GM23248 (cell line): ENCODE measurements at places on chromosomes 11 and 22.
A peak's percentile ranks its signal among the peaks of the same experiment; 100 is the strongest.

GRCh38 chr11:831118-831864 lies 1.5 kb upstream of the CD151 start:
- DNase-seq: peak; percentile 77

- no peak for DNase-seq
Measured at GRCh38 chr11:8309862-8310261, 46.2 kb upstream of the LMO1 start.

DNA sequence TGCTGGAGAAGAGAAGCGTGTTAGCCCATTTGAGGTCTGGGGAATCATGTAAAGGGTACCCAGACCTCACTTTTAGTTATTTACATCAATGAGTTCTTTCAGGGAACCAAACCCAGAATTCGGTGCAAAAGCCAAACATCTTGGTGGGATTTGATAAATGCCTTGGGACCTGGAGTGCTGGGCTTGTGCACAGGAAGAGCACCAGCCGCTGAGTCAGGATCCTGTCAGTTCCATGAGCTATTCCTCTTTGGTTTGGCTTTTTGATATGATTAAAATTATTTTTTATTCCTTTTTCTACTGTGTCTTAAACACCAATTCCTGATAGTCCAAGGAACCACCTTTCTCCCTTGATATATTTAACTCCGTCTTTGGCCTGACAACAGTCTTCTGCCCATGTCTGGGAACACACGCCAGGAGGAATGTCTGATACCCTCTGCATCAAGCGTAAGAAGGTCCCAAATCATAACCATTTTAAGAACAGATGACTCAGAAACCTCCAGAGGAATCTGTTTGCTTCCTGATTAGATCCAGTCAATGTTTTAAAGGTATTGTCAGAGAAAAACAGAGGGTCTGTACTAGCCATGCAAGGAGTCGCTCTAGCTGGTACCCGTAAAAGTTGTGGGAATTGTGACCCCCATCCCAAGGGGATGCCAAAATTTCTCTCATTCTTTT lies 65.2 kb downstream of the ALX4 start:
- DNase-seq: peak; percentile 34

DNA sequence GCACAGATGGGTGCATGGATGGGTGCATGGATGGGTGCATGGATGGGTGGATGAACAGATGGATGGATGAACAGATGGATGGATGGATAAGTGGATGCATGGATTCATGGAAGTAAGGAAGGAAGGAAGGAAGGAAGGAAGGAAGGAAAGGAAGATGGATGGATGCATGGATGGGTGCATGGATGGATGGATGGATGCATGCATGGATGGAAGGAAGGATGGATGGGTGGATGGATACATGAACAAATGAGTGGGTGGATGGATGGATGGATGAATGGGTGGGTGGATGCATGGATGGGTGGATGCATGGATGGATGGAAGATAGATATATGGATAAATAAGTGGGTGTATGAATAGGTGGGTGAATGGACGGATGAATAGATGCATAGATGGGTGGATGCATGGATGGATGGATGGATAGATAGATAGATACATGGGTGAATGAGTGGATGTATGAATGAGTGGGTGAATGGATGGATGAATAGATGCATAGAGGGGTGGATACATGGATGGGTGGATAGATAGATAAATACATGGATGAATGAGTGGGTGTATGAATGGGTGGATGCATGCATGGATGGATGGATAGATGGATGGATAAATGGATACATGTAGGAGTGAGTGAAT lies 32.5 kb downstream of the IGF2 start:
- no peak for DNase-seq

DNA sequence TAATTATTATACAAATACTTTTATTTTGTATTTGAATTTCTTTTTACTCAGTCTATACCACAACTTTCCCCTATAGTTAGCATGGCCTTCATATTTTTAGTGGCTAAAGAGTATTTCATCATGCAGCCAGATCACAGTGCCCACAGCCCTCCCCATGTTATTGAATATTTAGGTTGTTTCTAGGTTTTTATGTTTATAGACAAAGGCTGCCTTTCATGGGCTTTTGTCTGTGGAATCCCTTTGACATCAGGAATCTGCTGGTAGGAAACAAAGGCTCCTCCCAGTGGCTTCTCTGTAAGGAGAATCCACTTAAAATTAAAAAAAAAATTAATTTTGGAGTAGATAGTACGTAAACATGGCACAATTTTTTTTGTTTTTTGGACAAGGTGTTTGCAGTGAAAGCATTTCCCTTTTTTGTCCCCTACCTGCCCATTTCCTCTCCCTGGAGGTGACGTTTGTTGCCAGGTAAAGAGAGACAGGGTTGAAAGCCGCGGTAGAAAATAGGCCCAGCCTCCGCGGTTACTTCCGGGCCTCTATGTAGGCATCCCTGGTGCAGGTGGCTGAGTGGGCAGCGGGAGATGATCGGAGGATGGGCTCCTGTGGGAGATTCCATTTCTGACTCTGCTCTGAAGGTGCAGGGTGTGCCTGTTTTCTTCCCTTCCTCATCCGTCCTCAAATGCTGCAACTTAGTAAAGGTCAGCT lies 82.2 kb upstream of the OR4B1 start:
- DNase-seq: no peak

GRCh38 chr22:46390652-46391301 lies 55.3 kb downstream of the TRMU start:
- DNase-seq: peak; percentile 92

DNA sequence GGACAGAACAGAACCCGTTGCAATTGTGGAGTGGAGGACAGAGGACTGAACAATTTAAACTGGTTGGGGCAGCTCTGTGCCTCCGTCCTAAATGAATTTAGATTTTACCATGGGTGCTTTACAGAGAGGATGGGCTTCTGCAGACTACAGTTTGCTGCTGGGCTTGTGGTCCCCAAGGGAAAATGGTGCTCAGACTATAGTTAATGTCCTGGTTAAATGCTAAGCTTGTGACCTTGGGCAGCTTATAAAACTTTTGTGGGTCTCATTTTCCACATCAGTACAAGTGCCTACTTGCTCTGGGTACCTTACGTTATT lies 355.2 kb upstream of the NARS2 start:
- no peak for DNase-seq

DNA sequence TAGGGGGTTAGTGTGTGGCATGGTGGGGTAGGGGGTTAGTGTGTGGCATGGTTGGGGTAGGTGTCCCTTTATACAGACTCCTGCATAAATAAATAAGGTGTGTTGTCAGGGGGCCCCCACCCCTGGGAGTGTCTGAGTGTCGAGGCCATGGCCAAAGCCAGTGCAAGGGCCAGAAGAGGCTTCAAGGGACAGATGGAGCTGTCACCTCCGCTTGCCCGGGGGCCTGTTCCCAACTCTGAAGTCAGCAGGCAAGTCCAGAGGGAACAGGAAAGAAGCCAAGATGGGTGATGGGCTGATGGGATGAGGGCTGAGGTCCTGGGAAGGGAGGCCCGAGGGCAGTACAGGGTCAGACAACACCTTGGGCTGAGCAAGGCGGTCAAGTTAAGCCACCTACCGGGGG lies 997.8 kb downstream of the BRD1 start:
- no peak for DNase-seq

DNA sequence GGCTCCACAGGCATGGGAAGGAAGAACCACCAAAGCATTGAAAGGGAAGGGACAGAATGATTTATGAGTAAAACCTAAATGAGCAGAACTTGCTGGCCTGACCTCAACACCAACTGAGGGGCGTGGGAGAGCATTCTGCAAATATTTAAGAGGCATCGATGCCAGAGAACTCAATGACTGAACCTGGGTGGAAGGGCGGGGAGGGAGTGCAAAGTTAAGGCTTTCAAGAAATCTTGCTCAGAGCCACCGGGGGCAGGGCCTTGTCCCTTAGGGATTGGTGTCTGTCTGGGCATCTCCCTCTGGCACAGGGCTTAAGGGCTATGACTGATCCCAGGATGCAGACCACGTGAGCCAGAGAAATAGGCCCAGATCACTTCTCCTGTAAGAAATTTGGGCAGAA lies 137.1 kb downstream of the ADAMTS15 start:
- peak; percentile 81 for DNase-seq

DNA sequence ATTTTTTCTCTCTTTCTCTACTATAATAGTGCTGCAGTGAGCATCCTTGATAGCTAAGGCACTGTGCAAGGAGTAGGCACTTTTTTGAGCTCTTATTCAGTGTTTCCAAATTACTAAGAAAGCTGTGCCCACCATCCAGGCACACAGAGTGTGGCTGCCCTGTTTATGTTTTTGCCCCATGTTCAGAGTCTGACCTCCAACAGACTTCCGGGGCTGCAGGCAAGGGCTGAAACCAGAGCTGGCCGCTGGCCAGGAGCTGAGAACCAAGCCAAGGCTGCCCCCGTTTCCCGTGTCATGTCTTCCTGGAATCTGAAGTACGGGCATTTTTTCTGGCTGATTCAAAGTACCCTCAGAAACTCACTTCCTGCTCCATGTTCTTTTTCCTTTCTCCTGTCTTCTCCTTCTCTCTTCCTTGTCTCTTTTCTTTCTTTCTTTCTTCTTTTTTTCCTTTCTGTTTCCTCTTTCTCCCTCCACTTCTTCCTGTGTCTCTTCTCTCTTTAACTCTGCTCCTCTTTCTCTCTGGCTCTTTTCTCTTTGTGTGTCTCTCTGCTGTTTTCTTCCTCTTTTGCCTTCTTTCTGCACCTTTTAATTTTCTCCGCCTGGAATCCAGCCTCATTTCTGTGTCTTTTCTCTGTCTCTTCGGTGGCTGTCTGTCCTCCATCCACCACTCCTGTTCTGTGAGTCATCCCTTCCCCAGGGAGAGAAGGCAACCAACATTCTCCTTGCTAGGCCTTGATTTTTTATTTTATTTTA lies 17.0 kb upstream of the KCTD14 start:
- DNase-seq: peak; percentile 85

DNA sequence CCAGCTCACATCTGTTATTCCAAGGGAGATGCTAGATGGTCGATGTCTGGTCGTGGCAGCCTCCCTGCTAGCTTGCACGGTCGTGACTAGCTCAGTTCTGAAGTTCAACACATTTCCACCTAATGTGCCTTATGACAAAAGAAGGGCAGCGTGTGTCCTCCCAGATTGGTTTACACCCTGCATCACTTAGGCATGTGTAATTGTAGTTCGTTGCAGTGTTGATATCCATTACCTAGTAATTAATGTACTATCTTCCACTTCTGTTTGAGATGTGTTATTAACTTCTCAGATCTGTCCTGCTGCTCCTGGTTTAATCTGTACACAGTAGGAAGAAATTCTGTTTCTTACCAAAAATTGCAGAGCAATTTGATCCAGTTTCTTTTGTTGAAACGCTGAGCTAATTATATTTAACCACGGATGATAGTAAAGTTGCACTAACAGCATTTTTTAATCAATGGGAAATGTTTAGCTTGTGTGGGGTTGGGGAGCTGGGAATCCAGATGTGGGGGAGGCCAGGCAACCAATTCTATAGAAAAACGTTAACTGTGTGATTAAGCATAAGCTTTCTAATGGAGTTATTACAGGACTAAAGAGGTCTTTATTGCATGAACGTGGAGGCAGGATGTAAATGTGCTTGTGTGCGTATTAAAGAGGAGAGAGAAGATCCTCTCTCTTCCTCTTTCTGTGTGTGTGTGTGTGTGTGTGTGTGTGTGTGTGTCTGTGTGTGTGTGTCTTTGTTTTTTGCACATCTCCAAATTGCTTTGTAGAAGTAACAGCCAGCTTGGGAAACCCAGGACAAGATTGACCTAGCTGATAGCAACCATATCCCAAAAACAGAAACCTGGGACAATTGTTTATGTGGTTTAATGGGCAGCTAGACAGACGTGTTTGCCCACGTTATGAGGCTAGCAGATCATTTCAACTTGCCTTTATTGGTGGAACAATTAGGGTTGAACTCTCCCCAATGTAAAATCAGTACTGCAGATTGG lies 145.7 kb upstream of the TTC12 start:
- DNase-seq: no peak

DNA sequence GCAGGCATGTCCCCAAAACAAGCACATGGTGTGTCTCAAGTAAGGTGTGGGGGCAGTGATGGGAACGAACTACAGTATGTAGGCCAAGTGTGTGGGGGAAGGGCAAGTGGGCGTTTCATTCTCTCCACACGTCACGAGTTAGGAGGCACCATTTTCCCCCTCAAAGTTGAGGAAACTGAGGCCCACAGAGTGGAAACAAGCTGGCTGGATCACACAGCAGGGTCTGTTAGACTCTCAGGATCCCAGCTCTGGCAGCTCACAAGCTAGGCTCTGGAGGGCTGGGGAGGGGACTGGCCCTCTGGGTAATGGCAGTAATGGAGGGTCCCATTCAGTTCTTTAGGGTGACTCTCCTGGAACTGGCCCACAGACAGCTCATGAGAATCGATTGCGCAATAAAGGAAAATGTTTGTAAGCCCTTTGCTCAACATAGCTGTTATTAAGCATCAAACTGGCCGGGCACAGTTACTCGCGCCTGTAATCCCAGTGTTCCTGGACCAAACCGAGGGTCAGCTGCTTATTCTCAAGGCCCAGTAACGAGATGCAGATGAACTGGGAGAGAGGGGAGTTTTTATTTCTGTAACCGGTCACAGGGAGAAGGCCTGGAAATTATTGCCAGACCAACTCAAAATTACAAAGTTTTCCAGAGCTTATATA lies 24.1 kb upstream of the TUB start:
- DNase-seq: peak; percentile 94

- DNase-seq: no peak
Measured at GRCh38 chr11:73236205-73236765, 18.2 kb downstream of the P2RY2 start.

- peak; percentile 88 for DNase-seq
Measured at GRCh38 chr22:45688600-45689080, 17.0 kb downstream of the ATXN10 start.

GRCh38 chr11:61580271-61580888 lies 496 bp downstream of the SYT7 start:
- peak; percentile 38 for DNase-seq

DNA sequence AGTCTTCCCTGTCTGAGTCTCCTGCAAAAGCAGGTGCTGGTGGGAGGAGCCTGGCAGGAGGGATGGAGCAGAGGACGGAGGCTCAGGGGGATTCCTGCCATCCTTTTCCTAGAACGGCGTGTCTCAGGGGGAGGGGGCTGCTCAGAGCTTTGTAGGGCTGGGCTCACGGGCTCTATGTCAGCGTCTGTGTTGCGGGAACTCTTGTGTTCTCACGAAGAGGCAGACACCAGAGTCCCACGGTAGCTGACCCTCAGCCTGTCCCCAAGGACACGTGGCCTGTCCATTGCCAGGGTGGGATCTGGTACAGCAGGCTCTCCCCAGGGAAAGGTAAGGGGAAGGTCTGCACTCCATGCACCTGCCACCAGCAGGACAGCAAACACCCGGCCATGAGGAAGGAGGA lies 1505.2 kb downstream of the TBC1D22A start:
- DNase-seq: no peak
